Sigmoid colon (tissue), 7 donors: ENCODE measurements at places on chromosomes 1 and 21. TPM values are rescaled to one million over a fixed set of nuclear protein-coding genes. Genes with fewer than 3 reads are reported as not detected.

GRCh38 chr1:16375521-16376340 is 8.7 kb downstream of the SZRD1 start:
- no peak for DNase-seq

DNA sequence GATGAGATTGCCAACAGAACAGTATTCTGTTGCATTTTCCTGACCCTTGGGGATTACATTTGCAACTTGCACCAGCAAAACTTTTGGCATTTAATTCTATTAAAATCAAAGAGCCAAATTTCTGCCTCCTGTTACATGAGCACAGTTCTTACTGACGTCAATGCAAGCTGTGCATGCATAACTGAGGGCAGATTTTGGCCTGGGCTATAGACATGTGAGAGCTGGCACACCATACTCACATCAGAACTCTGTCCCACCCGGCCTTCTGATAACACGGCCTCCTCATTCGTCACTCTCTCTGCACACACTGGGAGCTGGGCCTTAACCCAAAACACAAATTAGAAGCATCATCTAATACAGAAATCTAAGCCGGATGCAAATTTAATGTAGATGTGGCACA is 31.5 kb downstream of the PAPPA2 start:
- no peak for DNase-seq

- DNase-seq: peak; percentile 85
Observed at GRCh38 chr1:155085504-155086127, 7.0 kb downstream of the EFNA3 start.

- DNase-seq: peak; percentile 83
Observed at GRCh38 chr1:111222308-111223125, 5.0 kb upstream of the CHI3L2 start.

Gene GNG12
- 45.6 TPM for total RNA-seq
